ENCODE measurements at places on chromosomes 2 and 18. TPM values are rescaled to one million over a fixed set of nuclear protein-coding genes. Genes with fewer than 3 reads are reported as not detected.

TCF23 gene
- not detected for total RNA-seq

CKAP2L gene
- total RNA-seq, result 9.1 TPM

LCT gene
- total RNA-seq, result not detected

RNU2-63P gene
- not detected for total RNA-seq

GALNT3 gene
- total RNA-seq, result 2.0 TPM

DNER gene
- total RNA-seq, result 0.37 TPM

TEX261 gene
- total RNA-seq, result 36.3 TPM

CDK15 gene
- 0.12 TPM for total RNA-seq

NCKAP1 gene
- total RNA-seq, result 131 TPM

MTERF4 gene
- total RNA-seq, result 34.0 TPM

TGFA gene
- total RNA-seq, result 0.06 TPM

ANTXR1 gene
- 86.4 TPM for total RNA-seq

OSBPL6 gene
- 0.53 TPM for total RNA-seq

POLR1A gene
- 12.3 TPM for total RNA-seq

ABCG5 gene
- total RNA-seq, result under 0.01 TPM

SP140 gene
- 0.40 TPM for total RNA-seq

LINC00305 gene
- not detected for total RNA-seq

IL1RL2 gene
- total RNA-seq, result 2.2 TPM

UGT1A10 gene
- not detected for total RNA-seq

SKA1 gene
- total RNA-seq, result 8.0 TPM

OTOS gene
- not detected for total RNA-seq

OSR1 gene
- 120 TPM for total RNA-seq

ANKZF1 gene
- total RNA-seq, result 20.6 TPM

CFAP210 gene
- not detected for total RNA-seq

MAL gene
- not detected for total RNA-seq

DOK6 gene
- total RNA-seq, result 3.0 TPM

RUFY4 gene
- total RNA-seq, result not detected

DQX1 gene
- 0.12 TPM for total RNA-seq

SH2D6 gene
- 0.40 TPM for total RNA-seq

DNPEP gene
- 47.6 TPM for total RNA-seq

IMPACT gene
- total RNA-seq, result 25.4 TPM

EVX2 gene
- total RNA-seq, result not detected

CENPO gene
- total RNA-seq, result 15.1 TPM

Measured in aortic smooth muscle cell (primary cell).